ENCODE measurements at places on chromosomes 7 and 10.

DNA sequence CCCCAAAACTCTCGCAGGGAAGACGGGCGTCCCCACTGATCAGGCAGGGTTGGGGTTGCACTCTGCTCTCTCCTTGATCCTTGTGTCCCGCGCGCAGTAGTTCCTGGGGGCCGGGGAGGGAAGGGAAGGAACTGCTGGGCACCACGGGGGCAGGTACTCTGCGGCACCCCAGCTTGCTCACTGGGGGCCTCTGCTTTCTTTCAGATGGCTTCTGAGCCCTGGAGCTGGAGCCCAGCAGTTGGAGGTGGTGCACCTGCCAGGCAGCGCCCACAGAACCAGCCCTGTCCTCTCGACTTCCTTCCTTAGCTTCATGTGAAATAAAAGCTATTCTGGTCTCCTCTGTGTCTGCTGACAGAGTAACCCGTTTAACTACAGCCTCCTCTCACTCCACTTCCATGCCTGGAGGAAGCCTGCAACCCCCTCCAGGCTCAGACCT is 12.2 kb downstream of the PLAC9 start:
- DNase-seq: no peak

DNA sequence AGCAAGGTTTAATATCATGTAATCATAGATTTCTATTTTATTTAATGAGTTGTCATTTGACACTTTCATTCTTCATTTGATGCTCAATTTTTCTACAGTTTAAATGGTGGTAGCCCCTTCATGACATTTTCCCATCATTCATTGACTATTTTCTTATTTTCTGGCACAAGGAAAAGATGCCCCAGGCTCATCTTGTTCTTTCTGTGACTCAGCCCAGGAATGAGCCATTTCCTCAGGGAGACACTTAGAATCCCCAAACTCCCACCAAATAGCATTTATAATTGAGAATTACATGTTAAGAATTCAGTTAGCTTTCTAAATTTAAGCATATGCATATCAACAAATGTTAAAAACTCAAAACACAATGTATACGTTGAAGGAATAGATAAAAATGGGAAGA is 222.3 kb downstream of the KIF20B start:
- DNase-seq: no peak

DNA sequence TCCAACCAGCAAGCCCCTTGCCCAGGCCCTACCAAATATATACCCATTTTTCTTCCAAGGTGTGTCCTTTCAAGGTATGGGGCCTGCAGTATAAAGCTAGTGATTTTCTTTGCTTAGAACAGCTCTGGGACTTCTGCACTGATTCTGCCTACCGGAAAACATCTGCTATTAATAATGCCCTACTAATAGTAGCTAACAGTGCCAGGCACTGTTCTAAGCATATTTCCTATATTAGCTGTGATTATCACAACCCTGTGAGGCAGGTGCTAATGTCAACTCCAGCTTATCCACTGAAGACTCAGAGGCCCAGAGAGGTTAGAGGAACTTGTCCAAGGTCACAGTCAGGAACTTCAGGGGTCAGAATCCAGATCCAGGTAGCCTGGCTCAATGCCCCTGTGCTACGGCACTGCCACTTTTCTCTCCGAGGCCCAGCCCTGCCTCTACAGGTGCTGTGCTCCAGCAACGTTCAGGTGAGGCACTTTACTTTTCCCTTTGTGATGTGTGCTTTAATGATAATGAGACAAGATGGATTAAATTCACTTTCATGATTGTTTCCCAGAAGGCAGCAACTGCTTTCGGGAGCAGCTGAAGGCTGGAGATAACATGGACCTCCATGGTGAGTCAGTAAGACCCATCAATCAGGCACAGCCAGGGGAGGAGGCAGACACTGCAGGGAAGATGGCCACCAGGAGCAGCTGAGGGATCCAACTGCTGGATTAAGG is 26.7 kb downstream of the TAS2R41 start:
- no peak for DNase-seq

DNA sequence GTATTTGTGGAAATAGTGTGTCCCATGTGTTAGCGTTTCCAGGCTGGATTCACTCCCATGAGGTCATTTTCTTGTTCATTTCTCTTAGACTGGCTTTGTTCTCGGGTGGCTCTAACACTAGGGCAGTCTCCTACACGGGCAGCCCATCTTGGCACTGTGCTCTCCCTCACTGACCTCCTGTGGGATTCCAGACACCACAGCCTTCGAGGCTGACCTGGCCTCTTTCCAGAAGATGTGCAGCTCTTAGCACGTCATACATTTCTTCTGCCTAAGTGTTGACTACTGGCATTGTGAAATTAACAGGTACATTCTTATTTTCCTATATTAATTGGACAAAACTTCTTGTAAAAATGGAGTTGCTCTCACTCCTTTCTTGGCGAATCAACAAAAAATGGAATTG is 72.8 kb downstream of the INSYN2A start:
- no peak for DNase-seq

DNA sequence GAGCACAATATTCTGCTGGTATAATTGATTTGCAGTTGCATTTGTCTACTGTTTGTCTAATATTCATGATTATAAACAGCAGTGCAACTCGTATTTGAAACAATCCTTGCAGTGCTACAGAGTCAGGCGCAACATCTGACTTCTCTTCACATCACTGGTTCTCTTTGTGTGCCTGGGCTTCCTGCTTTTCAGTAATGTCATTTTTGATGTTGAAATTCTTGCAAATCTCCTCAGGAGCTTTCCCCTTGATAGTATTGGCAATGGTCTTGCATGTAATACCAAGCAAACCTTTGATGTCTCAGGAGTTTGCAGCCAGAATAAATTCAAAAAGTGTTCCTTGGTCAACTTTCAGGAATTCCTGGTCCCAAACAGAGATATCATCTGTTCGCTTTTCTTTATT is 20.2 kb downstream of the HPS6 start:
- no peak for DNase-seq

Measured in T-helper 22 cell (primary cell).